RCC 7860 (cell line): ENCODE measurements at places on chromosomes 2 and 18.

GRCh38 chr2:109526442-109526970 is 87.3 kb downstream of the SEPTIN10 start:
- DNase-seq, result no peak

DNA sequence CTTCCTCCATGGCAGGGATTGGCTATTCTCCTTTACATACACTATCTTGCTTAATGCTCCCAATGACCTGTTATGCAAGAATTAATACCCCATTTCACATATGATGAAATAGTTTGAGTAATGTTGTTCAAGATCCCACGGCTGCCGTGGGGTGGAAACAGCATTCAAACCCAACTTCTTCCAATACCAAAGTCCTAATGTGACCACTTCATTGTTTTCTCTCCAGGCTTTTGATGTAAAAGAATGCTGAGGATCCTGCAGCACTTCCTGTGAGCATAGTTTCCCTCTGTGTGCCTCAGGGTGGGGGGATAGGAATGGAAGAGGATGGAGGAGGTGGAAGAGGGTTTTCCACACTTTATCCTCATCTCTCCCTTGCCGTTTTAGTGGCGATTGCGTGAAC is 199.4 kb downstream of the IRS1 start:
- DNase-seq, result no peak

DNA sequence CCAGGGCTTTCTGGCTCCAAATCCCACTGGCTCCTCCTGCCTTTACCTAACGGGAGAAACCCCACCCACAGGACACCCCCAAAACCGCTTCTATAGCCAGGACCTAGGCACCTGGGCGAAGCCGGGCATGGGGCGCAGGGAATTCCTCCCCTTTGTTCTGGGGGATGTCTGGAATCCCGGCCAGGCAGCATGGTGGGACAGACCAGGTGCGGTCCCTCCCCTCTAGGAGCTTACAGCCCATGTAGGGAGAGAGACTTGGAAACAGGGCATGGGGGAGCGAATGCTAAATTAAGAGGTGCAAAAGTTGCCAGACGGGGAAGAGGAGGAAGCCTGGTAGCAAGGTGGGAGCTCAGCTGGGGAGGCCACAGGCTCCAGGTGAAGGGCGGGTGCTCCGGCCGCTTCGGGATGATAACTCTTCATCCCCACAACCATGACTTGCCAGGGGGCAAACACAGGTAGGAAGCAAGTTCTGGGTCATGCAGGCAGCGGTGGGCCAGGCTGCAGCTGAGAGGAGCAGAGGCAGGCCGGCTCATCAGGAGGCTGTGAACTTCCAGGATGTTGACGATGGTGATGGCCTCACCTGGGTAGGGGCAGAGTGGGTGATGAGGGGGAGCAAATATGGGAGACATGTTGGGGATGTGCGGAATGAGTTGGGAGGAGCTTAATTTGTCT is 1.3 kb downstream of the TMEM37 start:
- DNase-seq, result no peak

DNA sequence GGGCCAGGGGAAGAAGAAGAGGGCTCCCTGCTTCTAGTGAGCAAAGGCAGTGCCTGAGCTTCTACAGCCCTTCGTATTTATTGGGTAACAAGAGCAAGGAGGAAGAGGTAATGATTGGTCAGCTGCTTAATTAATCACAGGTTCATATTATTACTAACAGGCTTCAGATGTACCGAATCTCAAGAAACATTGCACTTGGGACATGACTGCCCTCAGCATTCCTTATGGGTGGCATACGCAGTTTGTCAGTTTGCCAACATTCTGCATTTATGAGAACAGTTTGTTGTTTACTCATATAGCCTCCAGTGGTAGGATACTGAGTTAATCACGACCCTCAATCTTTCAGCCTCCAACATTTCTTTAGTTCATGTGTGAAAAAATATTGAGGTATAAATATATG is 84.5 kb downstream of the HIBCH start:
- DNase-seq, result no peak

DNA sequence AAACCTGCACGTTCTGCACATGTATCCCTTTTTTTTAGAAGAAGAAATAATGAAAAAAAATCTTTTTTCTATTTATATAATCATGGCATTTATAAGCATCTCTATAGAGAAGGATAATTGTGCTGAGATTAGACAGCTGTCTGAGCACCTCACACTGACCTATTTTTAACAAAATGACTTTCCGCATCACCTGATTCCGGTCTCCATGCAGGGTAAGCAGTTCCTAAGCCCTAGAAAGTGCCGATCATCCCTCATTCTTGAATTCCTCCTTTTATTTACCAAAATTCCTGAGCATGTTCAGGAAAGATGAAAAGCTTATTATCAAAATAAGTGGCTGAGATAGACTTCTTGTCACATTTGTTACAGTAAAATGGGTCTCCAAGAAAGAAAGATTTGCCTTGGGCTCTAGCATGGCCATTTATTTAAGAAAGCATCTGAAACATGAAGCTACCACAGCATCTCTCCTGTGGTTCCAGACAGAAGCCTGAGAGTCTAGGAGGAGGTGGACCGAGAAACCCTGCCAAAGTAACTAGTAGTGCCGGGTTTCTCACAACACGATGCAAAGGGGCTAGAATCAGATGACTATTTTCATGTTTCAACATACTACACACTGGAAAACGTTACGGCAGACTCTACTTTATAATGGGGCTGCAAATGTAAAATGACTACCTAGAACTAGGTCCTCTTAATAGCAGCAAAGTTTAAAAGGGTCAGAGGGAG is 670 bp downstream of the GKN1 start:
- DNase-seq, result no peak

DNA sequence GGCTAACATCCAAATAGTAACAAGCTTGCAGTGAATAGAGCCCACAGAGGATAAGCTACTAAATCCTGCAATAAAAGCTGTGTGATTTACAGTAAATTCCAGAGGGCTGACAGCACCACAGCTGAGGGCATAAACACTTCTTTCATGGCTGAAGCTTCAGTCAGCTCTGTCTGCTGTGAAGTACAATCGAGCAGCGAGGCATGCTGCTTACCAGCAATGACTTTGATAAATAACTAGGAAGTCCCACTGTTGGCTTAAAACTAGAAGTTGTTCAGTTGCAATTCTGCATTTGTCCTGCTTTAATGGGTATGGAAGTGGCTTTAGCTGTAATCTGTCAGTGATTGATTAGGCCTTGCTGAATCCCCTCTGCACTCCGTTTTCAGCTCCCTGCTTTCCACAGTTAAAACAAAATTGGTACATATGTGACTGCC is 65.2 kb upstream of the FIGN start:
- DNase-seq, result no peak

DNA sequence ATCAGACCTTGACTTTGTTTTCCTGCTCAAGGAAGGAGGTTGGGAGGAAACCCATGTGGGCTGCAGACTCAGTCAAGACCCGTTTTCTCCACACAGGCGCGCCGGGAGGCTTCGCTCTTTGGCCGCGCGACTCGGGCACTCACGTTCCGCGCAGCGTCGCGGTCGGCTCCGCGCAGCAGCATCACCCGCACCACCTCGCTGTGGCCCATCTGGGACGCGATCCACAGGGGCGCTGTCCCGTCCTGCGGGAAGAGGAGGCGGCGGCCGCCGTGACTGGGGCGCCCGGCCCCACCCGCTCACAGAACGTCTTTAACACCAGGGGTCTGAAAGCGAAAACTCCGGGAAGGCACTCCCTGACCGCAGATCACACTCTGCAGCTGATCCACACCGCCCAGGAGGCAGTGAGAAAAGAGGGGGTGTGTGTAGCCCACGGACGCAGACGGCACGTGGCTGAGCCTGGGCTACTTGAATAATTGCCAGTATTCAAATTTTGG is 33.1 kb upstream of the NPC1 start:
- DNase-seq, result no peak
